ENCODE measurements at places on chromosomes 1 and 21.

DNA sequence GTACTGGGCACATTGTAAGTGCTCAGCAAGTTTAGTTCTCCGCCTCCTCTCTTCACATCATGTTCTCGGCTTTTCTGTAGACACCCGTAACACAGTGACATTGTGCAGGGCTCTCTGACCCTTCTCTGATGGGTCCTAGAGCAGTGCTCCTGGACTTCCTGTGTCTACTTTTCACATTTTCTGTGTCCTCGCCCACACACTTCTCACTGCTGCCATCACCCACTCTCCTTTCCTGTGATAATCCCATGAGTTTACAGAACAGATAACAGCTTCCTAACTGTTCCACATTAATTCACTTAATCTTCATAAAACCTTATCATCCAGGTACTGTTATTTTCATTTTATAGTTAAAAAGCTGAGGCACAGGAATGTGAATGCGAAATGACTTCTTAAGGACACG is 13.2 kb upstream of the DMRTA2 start:
- DNase-seq: no peak

- DNase-seq: no peak
Measured at GRCh38 chr1:166933633-166934032, 41.7 kb downstream of the ILDR2 start.

DNA sequence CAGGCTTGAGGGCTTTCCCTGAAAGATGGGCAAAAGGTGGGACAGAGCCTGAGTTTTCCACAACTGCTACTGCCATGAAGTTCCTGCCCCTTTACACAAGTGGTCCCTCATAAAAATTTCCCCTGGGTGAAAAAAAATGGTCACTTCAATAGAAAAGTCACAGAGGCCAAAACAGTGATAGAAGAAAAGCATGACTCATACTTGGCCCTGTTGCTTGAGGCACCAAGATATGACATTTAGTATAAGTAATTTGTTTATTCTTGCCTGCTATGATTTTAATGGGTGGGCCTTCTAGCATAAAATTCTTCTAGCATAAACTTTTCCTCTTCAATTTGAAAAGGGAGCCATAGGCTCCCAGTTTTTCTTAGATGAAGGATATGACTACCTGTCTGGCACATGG is 280.2 kb downstream of the DPYD start:
- no peak for DNase-seq

DNA sequence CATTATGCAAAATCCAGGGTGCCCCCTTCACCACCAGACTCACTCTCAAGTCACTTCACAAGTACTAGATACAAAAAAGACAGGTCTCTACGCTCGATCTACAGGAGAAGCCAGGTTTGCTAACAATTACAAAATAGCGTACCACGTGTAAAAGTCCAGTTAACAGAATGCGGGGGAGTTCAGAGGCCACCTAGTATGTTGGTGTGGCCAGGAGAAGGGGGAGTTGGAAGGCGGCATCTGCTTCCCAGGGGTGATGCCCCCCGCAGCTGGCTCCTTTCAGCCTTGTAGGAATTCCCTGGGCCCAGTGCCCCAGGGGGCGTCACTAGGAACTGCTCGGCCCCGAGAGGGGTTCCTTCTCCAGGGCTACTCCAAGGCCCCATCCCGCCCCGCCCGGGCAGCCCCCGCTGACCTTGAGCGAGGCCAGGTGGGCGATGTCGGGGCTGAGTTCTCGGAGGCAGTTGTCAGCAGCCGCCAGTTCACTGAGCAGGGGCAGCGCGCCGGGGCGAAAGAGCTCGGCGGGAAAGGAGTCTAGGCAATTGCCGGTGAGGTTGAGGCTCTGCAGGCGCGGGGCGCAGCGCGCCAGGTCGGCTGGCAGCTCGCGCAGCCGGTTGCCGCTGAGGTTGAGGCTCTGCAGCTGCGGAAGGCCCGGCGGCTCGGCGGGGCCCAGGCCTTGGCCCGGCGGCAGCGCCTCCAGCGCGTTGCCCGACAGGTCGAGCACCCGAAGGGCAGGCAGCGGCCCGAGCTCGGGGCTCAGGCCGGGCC is 664 bp downstream of the LRRC47 start:
- DNase-seq: no peak

GRCh38 chr1:229793488-229793887 is 167.4 kb downstream of the URB2 start:
- DNase-seq: no peak

- no peak for DNase-seq
Measured at GRCh38 chr1:234997201-234997895, 131.3 kb downstream of the TOMM20 start.

DNA sequence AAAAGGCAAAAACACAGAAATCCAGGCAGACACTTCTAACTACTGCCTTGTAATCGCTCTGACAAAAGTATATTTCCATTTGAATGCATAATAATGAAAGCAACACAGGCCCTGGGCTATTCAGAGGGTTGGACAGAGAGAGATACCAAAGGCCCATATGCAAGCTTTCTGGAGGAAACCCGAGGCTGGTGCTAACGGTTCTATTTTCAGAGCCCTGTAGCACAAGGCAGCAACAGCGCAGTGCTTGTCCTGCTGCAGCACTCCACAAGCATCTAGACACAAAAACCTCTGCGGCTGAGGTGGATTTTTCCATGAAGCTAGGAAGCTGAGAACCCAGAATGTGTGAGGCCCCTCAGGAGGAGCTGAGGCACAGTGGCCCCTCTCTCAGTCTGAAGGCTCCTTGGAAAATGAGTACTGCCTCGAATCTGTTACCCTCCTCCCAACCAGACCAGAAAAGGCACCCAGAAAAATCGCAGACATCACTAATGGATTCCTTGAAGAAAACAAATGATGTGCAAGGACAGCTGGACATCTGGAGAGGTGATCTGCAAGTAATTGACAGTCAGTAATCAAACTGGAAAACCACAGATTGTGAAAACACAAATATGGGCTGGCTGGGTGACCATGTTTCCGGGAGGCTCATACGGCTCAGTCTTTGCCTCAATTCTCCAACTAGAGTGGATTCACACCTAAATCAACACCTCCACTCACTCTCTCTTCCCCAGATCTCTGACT is 54.0 kb downstream of the COLGALT2 start:
- DNase-seq: no peak

GRCh38 chr1:211519602-211520001 is 27.6 kb upstream of the RD3 start:
- no peak for DNase-seq

GRCh38 chr1:182340233-182341058 is 51.1 kb downstream of the GLUL start:
- DNase-seq: no peak

DNA sequence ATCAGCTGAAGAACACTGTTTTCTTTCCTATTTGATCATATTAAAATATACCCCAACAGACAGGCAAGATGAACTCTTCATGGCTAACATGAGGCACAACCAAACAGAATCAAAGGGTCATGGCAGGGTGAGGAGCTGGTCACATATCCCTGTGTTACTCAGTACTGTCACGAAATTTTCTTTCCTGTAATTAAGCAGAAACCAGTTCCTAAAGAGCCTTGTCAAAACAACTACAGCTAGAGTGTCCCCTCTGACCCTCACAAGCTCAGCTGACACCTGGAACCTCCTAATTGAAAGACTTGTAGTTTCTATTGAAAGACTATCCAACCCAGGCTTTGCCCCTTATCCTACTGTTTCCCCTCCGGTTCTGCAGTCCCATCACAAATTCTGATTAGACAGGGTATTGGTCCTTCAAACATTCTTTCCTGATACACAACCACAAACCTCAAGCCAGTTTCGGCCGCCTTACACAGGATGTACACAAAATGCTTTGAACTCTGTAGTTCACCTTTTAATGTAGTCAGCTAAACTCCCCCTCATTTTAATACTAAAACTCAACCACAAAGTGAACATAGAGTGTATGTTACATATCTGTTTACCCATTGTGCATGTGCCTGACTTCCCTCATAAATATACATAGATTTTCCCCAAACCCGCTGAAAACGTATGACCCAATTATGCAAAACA is 651.9 kb downstream of the MRPL39 start:
- DNase-seq: no peak

DNA sequence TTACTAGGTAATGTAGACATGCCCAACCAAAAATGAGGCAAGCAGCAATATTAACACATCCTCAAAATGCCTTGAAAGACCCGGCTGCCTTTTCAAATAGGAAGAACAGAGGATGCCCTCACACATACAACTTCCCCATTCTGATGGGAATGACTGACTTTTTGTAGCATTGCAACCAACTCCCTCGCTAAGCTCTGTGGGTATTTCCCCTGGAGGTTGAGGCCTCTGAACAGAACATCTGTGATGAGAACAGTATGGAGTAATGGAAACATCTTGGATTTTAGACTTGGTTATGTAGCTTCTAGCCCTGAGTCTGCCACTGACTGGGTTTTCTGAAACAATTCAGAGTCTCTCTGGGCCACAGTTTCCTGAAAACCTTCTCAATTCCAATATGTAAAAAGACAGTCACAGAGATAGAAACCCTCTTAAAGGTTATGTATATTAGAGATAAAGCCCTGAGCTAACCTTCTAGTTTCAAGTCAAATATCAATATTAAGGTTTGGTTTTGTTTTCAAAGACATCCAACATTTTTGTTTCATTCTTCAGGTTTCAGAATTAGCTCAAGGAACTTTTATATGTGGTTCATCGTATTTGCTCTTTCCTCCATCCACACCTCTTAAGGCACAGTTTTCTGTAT is 311.5 kb downstream of the SETD4 start:
- no peak for DNase-seq

DNA sequence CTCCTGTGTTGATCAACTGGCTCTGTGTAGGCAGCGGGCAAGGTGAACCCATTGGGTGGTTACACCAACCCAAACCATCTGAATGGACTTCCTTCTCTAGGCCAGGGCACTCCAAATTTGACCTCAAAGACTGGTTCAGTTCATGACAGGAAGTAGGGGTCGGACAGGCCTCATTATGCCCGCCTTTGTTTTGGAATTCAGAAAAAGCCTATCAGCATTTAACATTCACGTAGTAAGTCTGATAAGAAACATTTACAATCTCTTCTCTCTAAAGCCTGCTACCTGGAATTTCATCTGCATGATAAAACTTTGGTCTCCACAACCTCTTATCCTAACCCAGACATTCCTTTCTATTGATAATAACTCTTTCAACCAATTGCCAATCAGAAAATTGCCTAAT is 97.1 kb upstream of the ETV3 start:
- DNase-seq: no peak

- no peak for DNase-seq
Measured at GRCh38 chr1:236888903-236889302, 93.8 kb downstream of the MTR start.

DNA sequence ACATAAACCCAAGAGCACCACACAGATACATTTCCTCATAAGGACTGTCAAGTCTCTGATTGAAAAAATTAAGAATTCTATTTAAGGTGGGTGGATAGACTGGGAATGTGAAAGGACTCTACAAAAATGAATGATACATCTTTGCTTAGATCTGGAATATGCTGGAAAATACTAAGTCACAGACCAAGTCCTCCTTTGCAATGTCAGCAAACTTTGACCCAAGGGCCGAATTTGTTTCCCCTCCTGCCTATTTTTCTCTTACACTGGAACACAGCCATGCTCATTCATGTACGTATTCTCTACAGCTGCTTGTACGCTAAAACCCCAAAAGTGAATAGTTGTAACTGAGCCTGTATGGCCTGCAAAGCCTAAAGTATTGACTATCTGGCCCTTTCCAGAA is 180.7 kb downstream of the ADSS2 start:
- DNase-seq: no peak

- no peak for DNase-seq
Measured at GRCh38 chr1:228782662-228783417, 47.6 kb downstream of the RHOU start.

GRCh38 chr1:227780101-227781044 is 35.1 kb upstream of the PRSS38 start:
- no peak for DNase-seq

DNA sequence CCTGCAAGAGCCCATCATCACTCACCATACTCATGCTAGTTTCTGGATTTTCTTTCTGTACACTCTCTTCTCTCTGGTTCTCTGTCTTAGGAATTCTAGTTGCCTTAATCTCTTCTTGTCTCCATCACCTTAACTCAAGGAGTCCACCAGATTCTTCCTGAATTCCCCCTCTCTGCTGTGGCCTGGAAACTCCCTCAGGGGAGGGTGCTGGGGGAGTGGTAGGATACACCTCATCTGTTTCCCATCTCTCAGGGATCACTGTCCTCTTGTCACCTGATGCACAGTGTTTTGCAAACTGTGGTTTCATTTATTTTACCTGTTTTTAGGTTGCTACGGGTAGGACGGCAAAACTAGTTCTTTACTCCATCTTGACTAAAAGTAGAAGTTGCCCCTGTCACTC is 6.6 kb upstream of the GNG12 start:
- DNase-seq: no peak
